ENCODE measurements at places on chromosomes 7 and 10. TPM values are rescaled to one million over a fixed set of nuclear protein-coding genes. Genes with fewer than 3 reads are reported as not detected.

GRCh38 chr10:51552879-51553278 is 146.5 kb downstream of the CSTF2T start:
- no peaks in the 10 kb centered on the region for H3K4me1 ChIP-seq
- H3K36me3 ChIP-seq, result no peaks in the 10 kb centered on the region
- H3K27ac ChIP-seq, result no peak overlapping the region
- DNase-seq, result no peak
- no peaks in the 10 kb centered on the region for H3K27me3 ChIP-seq
- no peak overlapping the region for H3K4me3 ChIP-seq

DNA sequence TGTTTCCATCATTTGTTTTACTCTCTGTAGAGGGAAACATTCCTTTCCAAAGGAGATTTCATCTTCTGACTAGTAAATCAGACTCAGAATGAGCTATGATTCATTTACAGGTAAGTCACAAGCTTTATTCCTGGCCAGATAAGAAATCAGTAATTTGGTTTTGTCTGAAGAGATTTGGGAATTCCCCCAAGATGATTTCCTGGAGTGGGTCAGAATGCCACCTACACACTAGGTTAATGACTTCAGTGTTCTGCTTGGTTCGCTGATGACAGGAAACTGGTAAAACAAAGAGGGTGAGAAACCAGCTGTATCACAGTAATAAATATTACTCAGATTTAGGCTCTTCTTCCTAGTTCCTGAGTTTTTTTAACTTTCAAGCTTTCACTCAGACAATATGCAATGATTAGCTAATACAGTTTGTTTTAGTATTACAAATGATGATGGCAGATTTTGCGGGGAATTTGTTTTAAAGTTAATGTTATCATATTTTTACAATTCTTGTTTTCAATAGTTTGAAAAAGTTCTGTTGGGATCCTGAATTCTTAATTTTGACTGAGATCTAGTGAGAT is 8.3 kb upstream of the ASZ1 start:
- H3K36me3 ChIP-seq, result no peaks in the 10 kb centered on the region
- DNase-seq, result no peak
- no peak overlapping the region for H3K27ac ChIP-seq
- H3K4me3 ChIP-seq, result no peak overlapping the region

Gene FGFBP3
- total RNA-seq, result 3.7 TPM

DNA sequence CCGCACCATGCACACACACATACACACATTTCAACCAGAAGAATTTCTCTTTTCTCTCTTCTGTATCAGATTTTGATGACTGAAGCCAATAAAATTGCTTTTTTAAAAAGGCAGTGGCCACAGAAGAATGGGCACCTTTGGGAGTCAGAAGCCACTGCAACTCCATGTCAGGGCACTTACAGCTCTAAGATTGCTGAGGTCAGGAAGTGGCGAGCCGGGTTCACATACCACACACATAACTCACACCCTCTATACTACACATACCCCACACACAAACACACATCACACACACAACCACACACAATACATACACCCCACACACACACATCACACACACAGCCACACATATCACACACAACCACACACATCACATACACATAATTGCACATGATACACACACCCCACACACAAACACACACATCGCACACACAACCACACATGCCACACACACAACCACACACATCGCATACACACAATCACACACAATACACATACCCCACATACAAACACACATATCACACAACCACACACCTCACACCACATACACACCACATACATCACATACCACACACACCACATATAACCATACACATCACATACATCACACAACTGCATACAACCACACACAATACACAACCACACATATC is 31.2 kb downstream of the GPRIN2 start:
- no peak overlapping the region for H3K27ac ChIP-seq
- H3K27me3 ChIP-seq, result no peaks in the 10 kb centered on the region
- H3K4me3 ChIP-seq, result no peak overlapping the region
- DNase-seq, result no peak
- no peaks in the 10 kb centered on the region for H3K36me3 ChIP-seq

- H3K36me3 ChIP-seq, result no peaks in the 10 kb centered on the region
- H3K27ac ChIP-seq, result no peak overlapping the region
- no peaks in the 10 kb centered on the region for H3K27me3 ChIP-seq
Measured at GRCh38 chr10:62457598-62457997, 83.4 kb downstream of the ZNF365 start.

Gene RBP3
- total RNA-seq, result not detected

Gene CHN2
- total RNA-seq, result 0.64 TPM

All from osteocyte (in vitro differentiated cells).